ENCODE measurements at places on chromosomes 1 and 21. TPM values are rescaled to one million over a fixed set of nuclear protein-coding genes. Genes with fewer than 3 reads are reported as not detected.

DNA sequence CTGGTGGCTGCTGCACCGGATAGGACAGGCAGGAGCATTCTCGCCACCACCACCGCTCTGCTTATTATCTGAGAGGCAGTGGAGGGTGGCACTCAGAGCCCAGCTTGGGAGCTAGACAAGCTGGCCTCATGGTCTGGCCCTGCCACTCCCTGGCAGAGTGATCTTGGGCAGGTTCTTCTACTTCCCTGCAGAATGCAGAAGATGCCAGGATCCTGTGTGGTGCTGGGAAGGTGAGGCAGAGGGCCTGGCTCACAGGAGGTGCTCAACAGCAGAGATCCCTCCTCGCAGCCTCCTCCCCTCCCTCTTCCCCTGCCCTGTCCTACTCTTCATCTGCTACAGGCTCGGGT is 60.4 kb downstream of the ARHGEF10L start:
- no peaks in the 10 kb centered on the region for H3K27me3 ChIP-seq
- no peaks in the 10 kb centered on the region for H3K4me1 ChIP-seq
- H3K4me3 ChIP-seq = no peak overlapping the region
- no peaks in the 10 kb centered on the region for H3K36me3 ChIP-seq
- DNase-seq = no peak
- no peak overlapping the region for H3K27ac ChIP-seq

- no peak overlapping the region for H3K4me3 ChIP-seq
- H3K4me1 ChIP-seq = peaks cover 47% of the 10 kb centered on the region
- no peak for DNase-seq
- H3K27ac ChIP-seq = no peak overlapping the region
- no peaks in the 10 kb centered on the region for H3K36me3 ChIP-seq
- H3K27me3 ChIP-seq = no peaks in the 10 kb centered on the region
Measured at GRCh38 chr21:44626262-44626661, 631 bp upstream of the KRTAP10-9 start.

GRCh38 chr1:232648316-232648715 is 18.4 kb upstream of the SIPA1L2 start:
- H3K27me3 ChIP-seq = peaks cover 4% of the 10 kb centered on the region
- H3K36me3 ChIP-seq = no peaks in the 10 kb centered on the region
- no peak for DNase-seq
- no peak overlapping the region for H3K4me3 ChIP-seq
- no peaks in the 10 kb centered on the region for H3K4me1 ChIP-seq

Gene CSF3R
- total RNA-seq = 3.7 TPM

DNA sequence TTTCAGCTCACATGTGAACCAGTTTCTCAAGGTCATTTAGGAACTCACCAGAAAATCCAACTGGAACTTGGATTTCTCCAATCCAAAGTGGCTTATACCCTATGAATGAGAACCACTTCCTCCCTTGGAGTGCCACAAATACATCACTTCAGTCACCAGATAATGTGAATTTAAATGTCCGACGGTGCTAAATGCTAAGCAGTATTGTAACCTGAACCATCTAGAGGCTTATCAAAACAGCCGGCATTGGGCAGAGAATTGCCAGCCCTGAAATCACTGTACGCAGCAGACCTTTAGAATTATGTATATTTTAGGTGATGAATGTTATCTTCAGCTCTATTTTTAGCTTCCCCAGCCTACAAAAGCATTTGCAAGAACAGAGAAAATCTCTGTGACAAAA is 76.8 kb upstream of the COX20 start:
- H3K4me3 ChIP-seq = no peak overlapping the region
- H3K27me3 ChIP-seq = no peaks in the 10 kb centered on the region
- no peak overlapping the region for H3K27ac ChIP-seq
- H3K36me3 ChIP-seq = no peaks in the 10 kb centered on the region
- no peak for DNase-seq
- no peaks in the 10 kb centered on the region for H3K4me1 ChIP-seq

All from CD4-positive, alpha-beta T cell (primary cell).